ENCODE measurements at places on chromosomes 5 and 9.

- DNase-seq: no peak
These were observed 270.4 kb downstream of the ENC1 start for GRCh38 chr5:74370168-74370567.

DNA sequence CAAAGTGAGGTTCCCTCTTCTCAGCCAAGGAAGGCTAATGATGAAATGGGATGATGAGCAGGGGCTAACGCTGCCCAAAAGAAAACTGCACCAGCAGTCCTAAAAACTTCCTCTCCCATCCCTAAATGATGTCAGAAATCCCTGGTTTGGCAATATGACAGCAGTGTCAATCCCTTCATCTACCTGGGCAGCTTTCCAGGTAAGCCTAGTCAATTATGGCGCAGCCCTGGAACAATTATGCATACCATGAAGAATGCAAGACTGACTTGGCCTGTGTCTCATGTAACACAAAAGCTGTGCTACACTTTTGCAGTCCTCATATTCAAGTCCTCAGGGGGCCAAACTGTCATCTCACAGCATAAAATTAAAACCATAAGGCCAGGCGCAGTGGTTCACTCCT is 7.0 kb downstream of the DMGDH start:
- no peak for DNase-seq

GRCh38 chr9:124809741-124810500 is 33.0 kb downstream of the OLFML2A start:
- no peak for DNase-seq

DNA sequence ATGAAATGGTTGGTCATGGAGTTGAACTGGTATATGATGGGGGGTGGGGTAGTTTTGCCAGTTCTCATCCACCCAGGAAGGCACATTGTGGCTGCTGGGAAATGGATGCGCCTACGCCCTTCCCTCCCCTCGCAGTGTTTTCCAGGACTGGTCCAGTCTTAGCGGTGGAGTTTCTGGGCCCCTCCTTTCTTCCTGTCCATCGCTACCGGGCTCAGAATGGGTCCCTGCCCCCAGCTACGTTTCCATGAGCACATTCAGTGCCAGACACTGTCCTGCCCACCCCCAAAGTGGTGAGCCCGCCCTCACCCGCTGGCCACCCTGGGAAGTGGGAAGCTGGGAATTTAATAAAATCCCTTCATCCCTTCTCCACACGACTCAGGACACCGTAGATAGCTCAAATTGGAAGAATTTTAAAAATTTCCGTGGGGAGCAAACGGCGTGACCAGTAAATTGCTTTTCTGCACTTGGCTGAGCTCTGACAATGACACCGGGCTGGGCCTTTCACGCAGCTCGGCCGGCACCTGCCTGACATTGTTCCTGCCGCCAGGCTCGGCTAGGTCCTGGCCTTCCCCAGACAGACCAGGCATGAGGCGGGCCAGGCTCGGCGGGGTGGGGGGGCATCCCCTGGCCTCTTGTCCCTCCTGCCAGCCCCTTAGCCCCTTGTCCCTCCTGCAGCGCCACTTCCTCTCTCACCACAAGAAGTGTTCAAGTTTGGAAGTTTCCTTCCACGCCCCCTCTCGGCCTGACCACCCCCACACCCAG is 3.6 kb downstream of the FGF18 start:
- DNase-seq: no peak

GRCh38 chr5:178240766-178241165 is 8.2 kb upstream of the PHYKPL start:
- no peak for DNase-seq

DNA sequence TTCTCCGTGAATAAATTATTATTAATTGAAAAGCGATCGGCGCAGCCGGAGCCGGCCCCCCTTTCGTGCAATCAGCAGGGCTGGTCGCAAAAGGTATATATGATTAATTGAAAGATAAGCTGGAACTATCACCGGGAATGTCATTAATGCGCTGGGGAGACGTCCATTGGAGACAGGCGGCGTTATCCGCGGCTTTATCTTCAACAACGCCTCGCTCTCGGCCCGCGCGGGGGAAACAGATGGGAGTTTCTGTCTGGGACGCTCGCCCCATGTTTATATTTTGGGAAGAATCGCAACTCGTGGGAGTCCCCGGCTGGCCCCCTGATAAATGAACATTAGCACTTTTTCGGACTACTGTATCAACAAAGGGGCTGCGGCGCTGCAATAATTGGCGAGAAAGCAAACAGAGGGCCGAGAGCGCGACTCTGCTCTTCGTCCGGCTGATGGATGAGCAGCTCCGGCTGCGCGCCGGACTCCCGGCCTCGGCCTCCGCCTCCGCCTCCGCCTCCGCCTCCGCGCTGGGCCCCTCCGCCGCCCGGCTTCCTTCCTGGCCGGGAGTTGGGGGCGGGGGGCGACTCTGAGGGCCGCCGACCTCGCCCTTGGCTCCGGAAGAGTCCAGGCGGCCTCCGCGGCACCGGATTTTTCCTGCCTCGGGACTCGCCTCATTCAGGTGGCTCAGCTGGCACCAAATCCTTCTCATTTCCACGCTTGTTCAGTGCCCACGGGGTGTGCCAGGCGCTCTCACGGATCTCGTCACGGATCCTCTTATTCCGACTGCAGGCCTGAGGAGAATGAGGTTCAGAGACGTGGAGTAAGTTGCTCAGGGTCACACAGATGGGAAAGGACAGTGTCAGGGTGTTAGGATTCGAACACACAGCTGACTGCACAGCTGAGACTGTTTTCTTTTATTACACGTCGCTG is 3.6 kb upstream of the NKX2-5 start:
- DNase-seq: no peak

DNA sequence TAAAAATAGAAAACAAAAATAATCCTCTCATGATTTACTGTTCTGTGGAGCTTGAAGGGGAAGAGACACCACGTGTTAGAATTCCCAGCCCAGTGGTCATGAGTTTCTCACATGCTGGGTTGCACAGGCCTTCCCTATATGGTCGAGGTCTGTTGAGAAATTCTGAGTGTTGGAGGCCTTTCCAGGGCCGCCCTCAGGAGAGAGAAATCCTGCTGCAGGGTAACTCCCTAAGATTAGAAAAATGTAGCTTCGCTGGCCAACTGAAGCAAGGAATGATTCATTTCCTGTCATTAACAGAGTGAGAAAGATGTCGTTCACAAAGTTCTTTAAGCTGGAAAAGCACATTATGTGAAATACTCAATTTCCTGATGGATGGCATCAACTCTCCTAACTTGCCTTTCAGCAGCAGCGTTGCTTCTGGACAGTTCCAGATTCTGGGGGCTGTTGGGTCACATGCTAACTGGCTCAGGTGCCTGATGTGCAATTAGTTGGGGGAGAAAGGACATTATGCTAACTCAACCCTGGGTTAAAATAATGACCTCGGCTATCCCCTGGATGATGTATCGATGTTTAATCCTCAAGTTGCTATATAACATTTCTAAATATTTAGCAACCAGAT is 104.8 kb upstream of the CD180 start:
- no peak for DNase-seq

DNA sequence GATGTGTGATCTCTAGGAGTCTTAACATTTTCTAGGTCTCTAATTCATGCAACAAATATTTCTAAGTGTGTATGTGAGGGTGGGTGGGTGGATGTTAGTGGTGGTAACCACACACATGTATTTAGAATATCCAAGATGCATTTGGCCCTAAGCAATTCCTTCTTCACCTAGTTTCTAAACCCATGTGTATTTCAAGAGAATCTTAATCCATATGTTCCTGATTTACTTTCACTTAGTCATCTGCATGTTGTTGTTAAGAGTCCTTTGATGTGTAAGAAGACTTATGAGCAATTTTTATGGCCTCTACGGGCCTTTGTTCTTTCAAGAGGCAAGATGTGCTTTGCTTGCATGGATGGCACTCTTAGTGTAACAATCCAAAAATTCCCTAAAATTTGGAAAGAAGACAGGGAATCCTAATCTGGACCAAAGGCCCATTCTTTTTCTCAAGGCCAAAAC is 282.6 kb downstream of the SPATA31D1 start:
- DNase-seq: no peak

Measured in OCI-M1 (cell line).